ENCODE measurements at places on chromosomes 4 and X.

- DNase-seq = no peak
Observed at GRCh38 chr4:111040904-111041303, 418.0 kb upstream of the PITX2 start.

DNA sequence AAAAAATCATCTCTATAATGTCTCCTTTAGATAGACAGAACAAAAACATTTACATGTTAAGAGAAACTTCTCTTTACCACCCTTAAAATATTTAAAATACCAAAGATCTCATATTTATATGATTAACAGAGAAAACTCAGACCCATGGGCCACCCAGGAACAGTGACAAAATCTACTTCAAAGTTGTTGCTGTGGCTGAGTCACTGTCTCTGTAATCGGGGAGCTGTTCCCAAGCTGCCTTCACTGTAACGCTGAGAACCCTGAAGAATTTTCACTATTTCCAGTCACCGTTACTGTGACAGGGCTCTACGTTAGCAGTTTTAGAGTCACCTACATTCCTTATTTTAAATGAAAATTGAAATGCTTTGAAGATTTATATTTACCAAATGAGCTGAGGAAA, 9.0 kb upstream of the DAPP1 start:
- DNase-seq = no peak

DNA sequence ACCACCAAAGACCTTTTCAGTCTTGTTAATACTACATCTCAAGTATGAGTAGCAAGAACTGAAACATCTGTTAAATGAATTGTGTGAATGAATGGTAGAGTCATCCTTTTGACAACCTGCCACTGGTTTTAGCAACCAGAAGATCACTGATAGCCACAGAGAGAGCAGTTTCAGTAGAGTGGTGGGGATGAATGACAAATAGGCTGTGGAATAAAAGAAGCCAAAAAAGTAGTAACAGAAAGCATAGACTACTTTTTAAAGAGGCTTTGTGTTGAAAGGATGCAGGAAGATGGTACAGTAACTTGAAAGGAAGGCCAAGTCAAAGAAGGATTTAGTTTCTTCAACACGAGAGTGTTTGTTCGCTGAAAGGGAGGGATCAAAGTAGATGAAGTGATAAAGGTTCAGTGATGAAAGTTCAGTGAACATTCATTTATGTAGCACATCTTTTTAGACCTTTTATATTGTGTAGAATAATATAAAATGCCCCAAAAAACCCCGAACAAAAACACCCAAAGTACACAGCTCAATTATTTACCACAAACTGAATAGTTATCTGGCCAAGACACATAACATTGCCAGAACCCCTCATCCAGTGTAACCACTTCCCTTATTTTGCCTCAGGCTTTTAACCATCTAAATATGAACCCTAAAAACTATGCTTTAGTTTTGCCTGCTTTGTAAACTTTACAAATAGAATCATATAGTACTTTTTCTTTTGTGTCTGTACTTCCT, 40.1 kb upstream of the EIF1AX start:
- DNase-seq = no peak

DNA sequence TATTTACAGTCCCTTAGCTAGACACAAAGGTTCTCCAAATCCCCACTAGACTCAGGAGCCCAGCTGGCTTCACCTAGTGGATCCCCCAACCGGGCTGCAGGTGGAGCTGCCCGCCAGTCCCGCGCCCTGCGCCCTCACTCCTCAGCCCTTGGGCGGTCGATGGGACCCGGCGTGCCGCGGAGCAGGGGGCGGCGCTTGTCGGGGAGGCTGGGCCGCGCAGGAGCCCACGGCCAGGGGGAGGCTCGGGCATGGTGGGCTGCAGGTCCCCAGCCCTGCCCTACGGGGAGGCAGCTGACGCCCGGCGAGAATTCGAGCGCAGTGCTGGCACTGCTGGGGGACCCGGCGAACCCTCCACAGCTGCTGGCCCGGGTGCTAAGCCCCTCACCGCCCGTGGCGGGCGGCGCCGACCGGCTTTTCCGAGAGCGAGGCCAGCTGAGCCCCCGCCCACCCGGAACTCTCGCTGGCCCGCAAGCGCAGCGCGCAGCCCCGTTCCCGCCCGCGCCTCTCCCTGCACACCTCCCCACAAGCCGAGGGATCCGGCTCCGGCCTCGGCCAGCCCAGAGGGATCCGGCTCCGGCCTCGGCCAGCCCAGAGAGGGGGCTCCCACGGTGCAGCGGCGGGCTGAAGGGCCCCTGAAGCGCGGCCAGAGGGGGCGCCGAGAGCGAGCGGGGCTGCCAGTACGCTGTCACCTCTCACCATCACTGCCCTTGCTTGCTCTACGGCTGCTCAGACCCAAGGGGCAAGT, 39.4 kb downstream of the WFS1 start:
- DNase-seq = peak; percentile 1

DNA sequence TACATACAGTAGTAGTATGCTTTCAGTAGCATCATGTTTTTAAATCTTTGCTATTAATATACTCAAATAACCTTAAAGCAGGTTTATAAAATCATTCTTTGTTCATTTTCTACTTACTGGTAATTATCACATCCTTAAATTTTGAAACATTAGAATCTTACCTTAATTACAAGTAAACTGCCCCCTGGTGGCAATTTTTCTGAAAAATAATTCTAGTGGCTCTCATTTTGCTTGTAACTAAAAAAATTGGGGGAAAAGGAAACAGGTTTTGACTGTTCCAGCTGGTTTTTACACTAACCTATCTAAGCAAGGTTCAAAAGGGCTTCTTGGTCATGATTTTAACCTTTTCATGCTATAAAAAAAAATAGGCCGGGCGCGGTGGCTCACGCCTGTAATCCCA, 18.5 kb upstream of the DCAF4L1 start:
- DNase-seq = no peak

DNA sequence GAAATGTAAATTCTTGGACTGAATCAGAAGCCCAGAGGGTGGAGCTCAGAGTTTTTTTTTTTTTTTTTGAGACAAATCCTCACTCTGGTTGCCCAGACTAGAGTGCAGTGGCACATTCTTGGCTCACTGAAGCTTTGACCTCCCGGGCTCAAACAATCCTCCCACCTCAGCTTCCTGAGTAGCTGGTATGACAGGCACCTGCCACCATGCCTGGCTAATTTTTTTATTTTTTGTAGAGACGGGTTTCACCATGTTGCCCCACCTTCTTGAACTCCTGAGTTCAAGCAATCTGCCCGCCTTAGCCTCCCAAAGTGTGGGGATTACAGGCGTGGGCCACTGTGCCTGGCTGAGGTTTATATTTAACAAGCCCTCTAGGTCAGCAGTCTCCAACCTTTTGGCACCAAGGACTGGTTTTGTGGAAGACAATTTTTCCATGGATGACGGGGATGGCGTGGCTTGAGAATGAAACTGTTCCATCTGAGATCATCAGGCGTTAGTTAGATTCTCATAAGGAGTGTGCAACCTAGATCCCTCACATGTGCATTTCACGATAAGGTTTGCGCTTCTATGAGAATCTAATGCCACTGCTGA, 76.7 kb downstream of the FHIP1A start:
- no peak for DNase-seq

DNA sequence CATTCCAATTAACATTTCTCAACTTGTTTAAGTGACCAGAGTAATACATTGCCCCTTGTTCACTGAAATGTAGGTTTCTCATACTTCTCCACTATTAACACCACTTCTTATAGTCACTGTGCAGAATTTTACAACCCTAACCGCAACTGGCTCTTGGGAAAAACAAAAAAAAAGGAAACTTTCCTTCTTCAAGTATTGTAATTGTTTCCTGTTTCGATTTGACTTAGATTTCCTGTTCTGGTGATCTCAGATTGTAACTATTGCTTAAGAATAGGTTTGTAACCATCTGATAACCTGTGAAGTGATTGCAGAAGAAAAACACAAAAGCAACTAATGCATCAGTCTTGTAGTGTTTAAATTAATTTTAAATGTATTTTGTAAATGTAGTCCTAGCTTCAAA, 594.7 kb upstream of the GALNT7 start:
- DNase-seq = no peak

DNA sequence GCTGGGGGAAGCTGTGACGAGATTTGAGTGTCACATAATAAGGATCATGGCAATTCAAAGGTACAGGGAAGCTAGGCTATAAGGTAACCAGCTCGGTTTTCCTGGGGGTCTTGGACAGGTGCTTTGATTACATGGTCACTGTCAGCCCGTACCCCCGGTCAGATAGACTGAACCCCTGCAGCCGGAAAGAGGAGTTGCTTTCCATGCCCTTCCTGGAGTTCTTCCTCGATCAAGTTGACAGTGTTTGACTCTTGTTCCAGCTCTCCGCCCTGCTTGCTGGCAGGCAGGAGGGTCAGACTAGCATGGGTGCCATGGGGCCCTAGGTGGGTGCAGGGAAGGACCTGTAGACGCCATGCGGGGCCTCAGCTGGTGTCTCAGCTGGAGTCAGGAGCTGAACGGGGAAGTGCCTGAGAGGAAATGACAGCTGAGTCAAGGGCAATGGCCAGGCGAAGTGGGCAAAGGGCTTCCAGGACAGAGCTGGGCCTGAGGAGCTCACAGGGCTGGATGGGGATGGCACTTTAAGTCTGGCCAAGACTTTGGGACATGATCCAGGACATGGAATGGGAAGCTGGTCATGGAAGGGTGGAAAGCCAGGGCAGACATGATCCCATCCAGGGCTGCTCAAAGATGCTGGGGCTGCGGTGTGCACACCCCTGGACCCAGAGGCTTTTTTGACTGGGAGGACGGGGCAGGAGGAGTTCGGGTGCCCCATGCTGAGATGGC, 1.6 kb downstream of the TMEM187 start:
- DNase-seq = no peak

GRCh38 chr4:917992-918391, 14.1 kb downstream of the GAK start:
- no peak for DNase-seq

- DNase-seq = no peak
Observed at GRCh38 chr4:156692016-156692415, 279.6 kb downstream of the PDGFC start.

- DNase-seq = no peak
Observed at GRCh38 chrX:6738518-6739470, 203.9 kb upstream of the VCX3A start.

DNA sequence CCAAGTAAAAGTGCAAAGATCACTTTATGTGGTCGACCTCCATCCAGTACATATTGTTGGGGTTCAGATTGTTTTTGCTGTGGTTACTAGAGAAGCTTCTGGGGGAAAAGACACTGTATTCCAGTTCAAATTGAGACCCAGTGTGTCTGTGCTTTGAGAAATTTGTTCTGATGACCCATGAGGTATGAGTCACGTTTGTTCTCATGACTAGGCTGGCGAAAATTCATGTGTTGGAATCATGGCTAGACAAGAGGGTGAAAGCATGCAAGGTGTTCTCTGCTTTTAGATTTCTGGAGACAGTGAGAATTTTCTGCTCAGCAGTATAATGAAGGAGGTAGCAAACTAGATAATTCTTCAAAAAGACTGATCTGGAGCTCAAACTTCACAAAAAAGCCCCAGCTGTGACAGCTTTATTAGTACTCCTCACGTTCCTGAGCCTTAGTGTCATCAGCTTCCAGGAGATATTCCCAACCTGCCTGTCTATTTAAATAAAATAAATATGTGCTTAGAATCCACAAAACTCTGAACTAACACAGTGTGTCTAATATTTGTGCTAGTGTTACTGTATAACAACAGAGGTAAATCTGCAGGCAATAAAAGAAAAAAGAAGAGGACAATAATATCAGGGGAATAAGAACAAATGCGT, 24.4 kb upstream of the FAM47B start:
- DNase-seq = no peak

- no peak for DNase-seq
Observed at GRCh38 chr4:101337688-101338087, 9.6 kb downstream of the PPP3CA start.

- no peak for DNase-seq
Observed at GRCh38 chrX:132648895-132649294, 160.1 kb upstream of the MBNL3 start.

DNA sequence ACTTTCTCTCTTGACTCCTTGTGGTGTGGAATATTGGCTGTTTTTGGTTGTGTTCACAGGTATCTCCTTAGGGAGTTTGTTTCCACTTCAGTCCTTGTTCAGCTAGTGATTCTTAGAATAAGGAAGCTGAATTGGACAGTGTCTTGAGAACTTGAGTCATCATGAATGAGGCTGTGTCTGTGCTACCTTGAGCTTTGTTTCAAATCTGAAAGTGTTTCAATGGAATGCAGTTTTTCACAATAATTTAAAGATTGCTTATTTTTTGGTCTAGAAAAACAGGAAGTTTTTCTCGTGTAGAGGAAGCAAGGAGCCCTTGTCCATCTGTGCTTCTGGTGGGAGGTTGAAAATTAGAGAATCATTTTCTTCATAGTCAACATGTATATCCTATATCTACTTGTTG, 76.5 kb downstream of the ZNF518B start:
- no peak for DNase-seq

DNA sequence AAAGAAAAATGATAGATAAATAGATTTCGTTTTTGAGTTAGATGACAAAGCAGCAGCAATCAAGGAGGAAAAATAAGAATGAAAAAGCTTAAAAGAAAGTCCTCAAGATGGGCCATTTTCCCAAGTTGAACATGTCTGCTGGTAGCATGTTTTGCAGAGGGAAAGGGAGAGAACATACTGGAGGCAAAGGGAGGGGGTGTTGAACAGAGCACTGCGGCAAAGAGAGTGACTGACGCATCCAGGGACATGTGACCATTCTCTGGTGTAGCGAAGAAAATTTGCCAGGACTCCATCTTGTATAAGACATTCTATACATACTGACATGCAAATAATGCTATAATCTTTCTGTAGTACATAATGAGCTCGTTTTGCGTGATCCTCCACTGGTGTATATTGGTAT, 1.2 kb downstream of the LINC00632 start:
- DNase-seq = no peak

- DNase-seq = no peak
Observed at GRCh38 chrX:154855256-154855655, 20.8 kb upstream of the SMIM9 start.

DNA sequence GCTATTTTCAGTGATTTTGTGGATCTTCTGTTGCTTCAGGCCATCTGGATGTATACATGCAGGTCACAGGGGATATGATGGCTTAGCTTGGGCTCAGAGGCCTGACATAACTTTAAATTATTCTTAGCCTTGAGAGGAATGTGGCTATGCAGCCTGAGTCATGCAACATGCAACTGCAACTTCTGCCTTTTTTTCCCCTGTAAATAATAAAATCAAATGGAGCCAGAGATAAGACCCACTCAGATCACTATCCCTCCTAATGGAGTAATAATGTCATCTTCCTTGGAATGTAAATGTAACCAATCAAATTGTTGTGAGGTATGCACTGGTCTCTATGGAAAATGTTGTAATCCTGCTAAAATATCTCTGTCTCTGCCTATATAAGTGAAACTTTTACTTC, 54.9 kb downstream of the MAGEB17 start:
- DNase-seq = no peak

DNA sequence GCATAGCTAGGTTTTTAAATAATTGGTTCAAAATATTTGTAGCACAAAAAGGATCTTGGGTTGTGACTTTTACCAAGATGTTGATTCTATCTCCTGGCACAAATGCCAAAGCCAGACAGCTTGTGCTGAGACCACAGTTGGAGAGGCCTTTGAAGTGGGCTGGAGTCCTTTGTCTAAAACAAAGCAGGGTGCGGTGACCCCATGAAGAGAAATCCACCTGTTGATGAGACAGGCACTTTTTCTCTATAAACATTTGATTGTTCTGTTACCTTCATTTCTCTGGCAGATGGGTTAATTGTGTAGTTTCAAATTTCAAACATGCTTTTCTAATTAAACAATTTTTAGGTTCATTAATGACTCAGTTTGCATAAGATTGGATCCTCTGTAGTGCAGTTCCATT, 56.7 kb downstream of the STOX2 start:
- DNase-seq = no peak

All from NCI-H1436 treated with DMSO at 0.1 percent for 48 hours (cell line).